NCI-H1436 (cell line): ENCODE measurements at places on chromosomes 5 and 9.

DNA sequence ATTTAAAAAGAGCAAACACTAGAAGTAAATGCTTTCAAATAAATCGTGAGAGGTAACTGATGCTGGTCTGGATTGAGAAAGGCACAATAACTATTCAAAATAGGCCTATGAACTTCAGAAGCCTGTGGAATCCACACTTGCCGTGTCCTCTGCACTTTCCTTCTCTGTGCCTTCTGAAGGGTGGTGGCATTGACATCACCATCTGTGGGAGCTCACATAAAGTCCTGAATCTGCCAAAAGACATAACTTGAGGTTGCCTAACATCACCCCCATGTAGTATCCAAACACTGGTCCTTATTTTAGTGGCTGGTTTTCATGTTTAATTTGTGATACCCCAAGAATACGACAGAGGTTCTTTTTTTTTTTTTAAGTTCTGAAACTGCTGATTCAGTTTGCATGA, 59.8 kb downstream of the IRF1 start:
- no peak for DNase-seq

GRCh38 chr5:65213921-65214525, 267.7 kb downstream of the ADAMTS6 start:
- DNase-seq = no peak

GRCh38 chr9:84756171-84756570, 86.6 kb downstream of the NTRK2 start:
- DNase-seq = no peak

DNA sequence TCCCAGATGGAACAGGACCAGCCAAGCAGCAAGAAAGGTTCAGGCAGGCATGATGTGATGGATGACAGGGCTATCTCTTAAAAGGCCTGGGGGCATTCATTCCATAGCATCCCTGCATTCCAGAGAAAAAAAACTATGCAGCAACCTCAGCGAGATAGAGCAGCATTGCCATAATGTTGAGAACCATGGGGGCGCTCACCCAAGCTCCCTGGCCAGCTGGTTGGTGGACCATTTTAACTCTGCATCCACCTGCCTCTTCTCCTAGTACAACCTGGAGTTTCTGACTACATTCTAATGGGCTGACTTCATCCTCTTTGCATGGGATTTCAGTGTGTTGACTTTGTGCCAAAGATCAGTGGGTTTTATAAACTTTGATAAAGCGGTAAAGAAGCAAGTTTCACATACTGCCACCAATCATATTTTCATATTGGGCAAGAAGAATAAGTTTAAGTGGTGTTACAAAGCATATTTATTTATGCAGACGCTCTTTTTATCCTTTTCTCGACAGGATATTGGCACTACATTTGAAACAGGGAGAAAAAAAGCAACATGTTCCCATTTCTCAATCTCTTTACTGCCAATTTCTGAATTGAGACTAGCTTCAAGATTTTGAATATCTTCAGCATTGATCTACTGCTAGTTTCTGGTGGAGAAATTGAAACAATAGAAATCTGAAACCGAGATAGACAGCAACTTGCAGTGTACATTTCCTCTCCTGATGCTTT, 378.3 kb upstream of the WWC1 start:
- DNase-seq = no peak

GRCh38 chr5:124021776-124022175, 509.8 kb downstream of the CSNK1G3 start:
- DNase-seq = no peak

DNA sequence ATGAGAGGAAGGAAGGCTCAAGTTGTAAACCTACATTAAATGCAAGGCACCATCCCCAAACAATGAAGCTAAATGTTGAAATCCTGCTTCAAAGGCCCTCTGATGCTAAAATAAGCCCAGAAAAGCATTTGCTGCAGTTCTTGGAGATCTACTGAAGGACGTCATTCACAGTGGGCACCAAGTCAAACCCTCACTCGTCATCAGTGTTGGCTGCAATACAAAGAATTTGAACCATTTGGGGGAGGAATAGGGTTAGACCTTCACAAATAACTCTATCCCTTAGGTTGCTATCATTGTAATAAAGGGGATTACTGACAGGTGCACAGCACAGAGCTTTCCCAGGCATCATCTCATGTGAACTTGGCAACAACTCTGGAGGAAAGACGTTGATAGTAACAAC, 9.3 kb upstream of the MEGF9 start:
- DNase-seq = no peak

DNA sequence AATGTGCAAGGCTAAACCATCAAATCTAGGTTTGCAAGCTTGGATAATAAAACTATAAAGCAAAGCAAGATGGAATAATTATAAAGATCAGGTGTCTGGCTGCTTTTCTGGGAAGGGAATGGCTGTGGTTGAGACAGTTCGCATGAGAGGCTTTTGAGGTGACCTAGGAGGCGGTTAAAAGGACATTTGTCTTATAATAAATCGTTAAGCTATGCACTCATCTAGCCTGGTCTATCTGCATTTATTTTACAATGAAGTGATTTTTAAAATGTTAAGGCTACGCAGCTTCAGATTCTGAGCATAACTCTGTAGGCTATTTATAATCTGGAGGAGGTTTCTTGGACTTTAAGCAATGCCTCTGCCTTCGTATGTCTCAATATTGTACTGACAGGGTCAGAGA, 29.4 kb upstream of the MAN2A1 start:
- DNase-seq = no peak
